ENCODE measurements at places on chromosomes 1 and 21.

GRCh38 chr1:22831729-22832413, 121.2 kb downstream of the EPHB2 start:
- DNase-seq = no peak
- no peak overlapping the region for H3K27ac ChIP-seq
- no peak overlapping the region for H3K4me3 ChIP-seq

DNA sequence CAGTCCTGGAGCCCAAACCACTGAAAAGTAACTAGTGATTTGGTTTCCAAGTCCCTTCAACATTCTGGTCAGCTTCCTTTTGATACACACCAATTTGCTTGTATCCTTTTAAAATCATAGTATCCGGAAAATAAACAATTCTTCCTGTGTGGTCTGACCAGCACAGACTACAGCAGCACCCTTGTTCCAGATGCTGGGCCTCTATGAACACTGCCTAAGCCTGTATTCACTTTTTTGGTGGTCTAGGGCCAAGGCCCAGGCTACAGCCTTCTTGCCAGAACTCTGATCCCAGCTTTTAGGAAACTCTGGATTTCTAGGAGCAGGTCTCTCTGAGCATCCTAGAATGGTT, 801 bp upstream of the DDAH1 start:
- H3K36me3 ChIP-seq = no peaks in the 10 kb centered on the region
- no peak overlapping the region for H3K4me3 ChIP-seq
- no peak overlapping the region for H3K27ac ChIP-seq

DNA sequence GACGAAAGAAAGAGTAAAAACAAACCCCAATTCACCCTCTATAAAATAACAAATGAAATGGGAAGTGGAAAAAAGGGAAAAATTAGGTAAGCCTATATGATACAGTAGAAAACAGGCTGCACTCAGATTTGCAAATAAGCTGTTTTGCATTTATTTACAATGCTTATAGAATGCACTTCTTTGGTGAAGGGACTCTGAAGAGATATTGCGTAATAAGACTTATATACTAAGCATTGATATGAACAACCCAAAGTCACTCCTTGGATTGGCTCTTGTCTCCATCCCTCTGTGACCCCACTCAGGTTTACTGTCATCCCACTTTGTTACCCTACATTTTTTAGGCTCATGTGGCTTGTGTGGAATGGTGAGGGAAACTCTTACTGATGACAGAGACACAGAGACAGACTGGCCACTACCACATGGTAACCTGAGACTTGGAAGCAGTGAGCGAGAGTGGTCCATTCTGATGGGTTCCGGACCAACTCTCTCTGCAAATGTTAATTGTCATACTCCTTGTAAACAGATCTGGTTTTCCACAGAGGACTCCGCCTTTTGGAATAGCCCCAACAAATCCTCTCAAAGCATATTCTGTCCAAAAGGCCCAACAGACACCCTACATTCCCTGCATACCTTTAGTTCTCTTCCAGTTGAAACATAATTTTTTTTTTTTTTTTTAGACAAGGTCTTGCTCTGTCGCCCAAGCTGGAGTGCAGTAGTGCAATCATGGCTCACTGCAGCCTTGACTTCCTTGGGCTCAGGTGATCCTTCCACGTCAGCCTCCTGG, 11.0 kb downstream of the GSTM5 start:
- H3K27me3 ChIP-seq = no peaks in the 10 kb centered on the region
- no peaks in the 10 kb centered on the region for H3K36me3 ChIP-seq
- H3K4me3 ChIP-seq = no peak overlapping the region
- H3K4me1 ChIP-seq = no peaks in the 10 kb centered on the region

GRCh38 chr1:227260433-227260832, 57.9 kb downstream of the CDC42BPA start:
- H3K27ac ChIP-seq = no peak overlapping the region
- H3K4me1 ChIP-seq = no peaks in the 10 kb centered on the region

- peaks cover 21% of the 10 kb centered on the region for H3K4me1 ChIP-seq
- peaks cover 6% of the 10 kb centered on the region for H3K27me3 ChIP-seq
- no peaks in the 10 kb centered on the region for H3K36me3 ChIP-seq
- no peak for DNase-seq
- H3K27ac ChIP-seq = no peak overlapping the region
- H3K4me3 ChIP-seq = no peak overlapping the region
These were observed 2.5 kb downstream of the CGN start for GRCh38 chr1:151513626-151514121.

- H3K36me3 ChIP-seq = no peaks in the 10 kb centered on the region
- H3K27ac ChIP-seq = no peak overlapping the region
- H3K4me3 ChIP-seq = no peak overlapping the region
These were observed 150.6 kb upstream of the HMGB4 start for GRCh38 chr1:33713058-33713877.

- peaks cover 5% of the 10 kb centered on the region for H3K36me3 ChIP-seq
- H3K4me3 ChIP-seq = no peak overlapping the region
- peak; percentile 62 for DNase-seq
- H3K27ac ChIP-seq = no peak overlapping the region
- no peaks in the 10 kb centered on the region for H3K27me3 ChIP-seq
These were observed 31.0 kb downstream of the SLC45A1 start for GRCh38 chr1:8348777-8349472.

- no peak for DNase-seq
- H3K4me3 ChIP-seq = no peak overlapping the region
- no peaks in the 10 kb centered on the region for H3K4me1 ChIP-seq
- no peak overlapping the region for H3K27ac ChIP-seq
- no peaks in the 10 kb centered on the region for H3K36me3 ChIP-seq
- H3K27me3 ChIP-seq = no peaks in the 10 kb centered on the region
These were observed 13.8 kb upstream of the UBL4B start for GRCh38 chr1:110098222-110099026.

DNA sequence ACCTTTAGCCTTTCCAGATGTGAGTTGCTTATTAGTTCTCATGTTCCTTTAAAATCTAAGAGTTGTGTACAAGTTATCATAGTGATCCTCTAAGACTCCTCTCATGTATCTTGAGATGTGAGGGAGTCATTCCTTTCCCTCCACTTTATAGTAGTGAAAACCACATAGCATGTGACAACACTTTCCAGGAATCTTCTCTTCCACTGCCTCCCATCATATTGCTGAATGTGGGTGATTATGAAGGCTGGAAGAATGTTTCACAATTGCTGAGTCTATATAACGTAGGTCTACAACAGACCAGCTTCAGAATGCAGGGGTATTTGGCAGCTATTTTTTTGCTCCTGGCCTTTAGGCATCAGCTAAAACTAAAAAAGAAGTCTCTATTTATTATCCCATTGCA, 44.7 kb upstream of the LRRC7 start:
- no peak overlapping the region for H3K27ac ChIP-seq
- H3K36me3 ChIP-seq = no peaks in the 10 kb centered on the region
- H3K4me3 ChIP-seq = no peak overlapping the region
- H3K27me3 ChIP-seq = no peaks in the 10 kb centered on the region

Data from CD8-positive, alpha-beta memory T cell (primary cell).